ENCODE measurements at places on chromosomes 2 and 18.

DNA sequence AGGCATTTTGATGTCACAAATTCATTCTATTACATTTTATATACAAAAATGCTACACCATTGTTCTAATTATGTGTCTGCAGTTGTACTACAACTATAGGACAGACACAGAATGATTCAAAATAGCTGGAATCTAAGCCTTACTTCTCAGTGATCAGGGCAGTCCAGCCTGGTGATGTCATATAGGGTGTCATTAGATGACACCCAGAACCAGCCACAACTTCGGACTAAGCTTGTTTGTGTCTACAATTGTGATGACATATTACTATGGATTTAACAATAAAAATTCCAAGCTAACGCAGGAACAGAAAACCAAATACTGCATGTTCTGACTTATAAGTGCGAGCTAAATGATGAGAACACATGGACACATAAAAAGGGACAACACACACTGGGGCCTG, 31.0 kb downstream of the M1AP start:
- DNase-seq: no peak

GRCh38 chr18:74563999-74564398, 29.7 kb downstream of the CNDP1 start:
- DNase-seq: no peak

DNA sequence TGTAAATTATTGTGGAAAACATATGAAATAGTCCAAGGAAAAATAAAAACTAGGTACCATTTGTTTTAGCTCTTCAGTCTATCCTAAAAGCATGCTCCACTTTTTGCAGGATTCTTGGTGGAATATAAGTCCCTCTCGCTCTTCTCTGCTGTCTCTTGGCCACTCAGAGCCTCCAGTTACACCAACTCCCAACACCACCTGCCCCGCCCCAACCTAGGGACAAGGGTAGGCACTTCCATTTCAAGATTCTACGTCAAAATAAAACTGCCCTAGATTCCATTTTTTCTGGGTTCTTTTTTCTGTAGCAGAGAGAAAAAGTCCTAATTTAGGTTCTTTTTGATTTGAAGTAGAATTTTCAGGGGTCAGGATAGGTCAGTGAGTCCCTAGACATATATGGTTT, 1036.2 kb upstream of the POU3F3 start:
- no peak for DNase-seq

DNA sequence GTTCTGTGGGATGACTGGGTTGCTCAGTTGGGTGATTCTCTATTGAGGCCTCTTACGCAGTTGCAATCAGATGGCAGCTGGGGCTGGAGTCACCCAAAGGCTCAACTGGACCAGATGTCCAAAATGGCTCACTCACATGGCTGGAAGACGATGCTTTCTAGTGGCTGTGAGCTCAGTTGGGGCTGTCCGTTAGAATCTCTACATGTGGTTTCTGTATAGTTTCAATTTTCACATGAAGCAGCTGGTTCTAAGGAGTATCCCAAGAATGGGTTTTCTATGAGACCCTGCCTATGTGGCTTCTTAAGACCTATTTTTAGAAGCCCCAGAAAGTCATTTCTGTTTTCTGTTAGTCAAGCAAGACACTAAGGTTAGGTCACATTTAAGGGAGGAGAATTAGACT, 4.4 kb downstream of the XRCC5 start:
- DNase-seq: no peak

DNA sequence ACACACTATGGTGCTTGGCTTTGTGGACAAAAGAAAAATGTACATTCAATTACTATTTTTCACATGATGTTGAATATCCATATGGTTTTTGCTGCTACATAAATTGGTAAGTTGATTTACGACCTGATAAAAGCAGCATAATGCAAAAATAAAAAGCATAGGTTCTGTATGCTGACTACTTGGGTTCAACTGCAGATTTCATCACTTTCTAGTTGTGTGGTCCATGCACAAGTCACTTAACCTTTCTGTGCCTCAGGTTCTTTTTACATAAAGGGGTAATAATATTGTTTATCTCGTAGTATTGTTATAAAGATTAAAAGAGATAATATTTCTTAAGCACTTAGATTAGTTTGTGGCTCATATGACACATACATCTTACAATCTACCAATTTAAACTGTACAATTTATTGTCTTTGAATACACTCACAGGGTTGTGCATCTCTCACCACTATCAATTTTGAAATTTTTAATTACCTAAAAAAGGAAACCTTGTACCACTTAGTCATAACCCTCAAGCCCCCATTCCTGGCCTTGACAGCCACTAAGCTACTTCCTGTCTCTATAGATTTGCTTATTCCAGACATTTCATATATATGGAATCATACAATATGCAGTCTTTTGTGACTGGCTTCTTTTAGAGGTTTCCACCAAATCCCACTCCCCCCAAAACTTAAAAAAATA, 1443.9 kb downstream of the SUCLG1 start:
- DNase-seq: no peak

- no peak for DNase-seq
Measured at GRCh38 chr2:71747559-71747958, 294.2 kb downstream of the DYSF start.

DNA sequence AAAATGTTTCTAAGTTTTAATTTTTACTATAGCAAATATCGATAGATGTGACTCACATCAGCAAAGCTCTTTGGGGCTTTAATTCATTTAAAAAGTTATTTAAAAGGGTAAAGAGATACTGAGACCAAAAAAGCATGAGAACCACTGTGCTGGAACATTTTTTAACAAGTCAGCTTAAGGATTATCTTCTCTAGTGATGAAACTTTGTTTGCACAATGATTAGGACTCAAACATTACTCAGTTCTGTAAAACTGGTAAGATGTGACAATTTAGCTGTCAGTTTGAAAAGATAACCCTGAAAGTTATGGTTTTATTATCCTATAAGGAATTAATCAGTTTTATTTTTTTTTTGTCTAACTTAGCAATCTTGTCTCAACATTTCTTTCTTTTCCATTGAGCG, 301.4 kb downstream of the TSN start:
- DNase-seq: no peak

- no peak for DNase-seq
Measured at GRCh38 chr2:42775186-42775585, 11.3 kb upstream of the OXER1 start.

- DNase-seq: no peak
Measured at GRCh38 chr2:12227941-12228608, 481.6 kb downstream of the LPIN1 start.

GRCh38 chr2:63865159-63865799, 23.6 kb downstream of the UGP2 start:
- no peak for DNase-seq

DNA sequence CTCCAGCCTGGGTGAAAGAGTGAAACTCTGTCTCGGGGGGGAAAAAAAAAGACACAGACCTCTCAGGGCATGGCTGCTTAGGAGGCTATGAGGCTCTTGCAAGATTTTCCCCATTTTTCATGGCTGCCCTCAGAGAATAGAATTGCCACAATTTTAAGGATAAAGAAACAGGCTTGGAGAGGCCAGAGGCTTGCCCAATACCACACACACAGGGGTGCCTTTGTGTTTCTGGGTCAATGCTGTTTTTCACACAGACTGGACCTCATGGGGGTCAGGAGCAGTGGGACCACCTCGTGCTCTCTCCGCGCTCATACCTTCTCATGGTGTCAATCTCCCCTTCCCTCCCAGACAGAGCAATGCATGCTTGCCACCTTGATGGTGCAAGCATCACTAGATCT, 65.4 kb upstream of the ST3GAL5 start:
- no peak for DNase-seq

DNA sequence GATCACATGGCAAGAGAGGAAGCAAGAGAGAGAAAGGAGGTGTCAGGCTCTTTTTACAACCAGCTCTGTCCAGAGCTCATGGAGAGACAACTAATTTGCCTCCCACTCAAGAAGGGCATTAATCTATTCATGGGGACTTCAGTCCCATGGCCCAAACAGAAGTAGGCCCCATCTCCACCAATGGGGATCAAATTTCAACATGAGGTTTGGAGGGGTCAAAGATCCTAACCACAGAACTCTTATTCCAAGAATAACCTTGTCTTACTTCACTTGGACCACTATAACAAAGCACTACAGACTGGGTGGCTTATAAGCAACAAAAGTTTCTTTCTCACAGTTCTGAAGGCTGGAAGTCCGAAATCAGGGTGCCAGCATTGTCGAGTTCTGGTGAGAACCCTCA, 31.8 kb downstream of the GRB14 start:
- no peak for DNase-seq
